Endodermal cell (in vitro differentiated cells): ENCODE measurements at places on chromosomes 12 and 14. TPM values are rescaled to one million over a fixed set of nuclear protein-coding genes. Genes with fewer than 3 reads are reported as not detected.
A peak's percentile ranks its signal among the peaks of the same experiment; 100 is the strongest.

Gene TAS2R43
- total RNA-seq, result 0.38 to 0.82 TPM (median 0.70 TPM) in 3 replicates

Gene RFLNA
- 1.2 to 3.2 TPM (median 2.0 TPM) in 3 replicates for total RNA-seq

DNA sequence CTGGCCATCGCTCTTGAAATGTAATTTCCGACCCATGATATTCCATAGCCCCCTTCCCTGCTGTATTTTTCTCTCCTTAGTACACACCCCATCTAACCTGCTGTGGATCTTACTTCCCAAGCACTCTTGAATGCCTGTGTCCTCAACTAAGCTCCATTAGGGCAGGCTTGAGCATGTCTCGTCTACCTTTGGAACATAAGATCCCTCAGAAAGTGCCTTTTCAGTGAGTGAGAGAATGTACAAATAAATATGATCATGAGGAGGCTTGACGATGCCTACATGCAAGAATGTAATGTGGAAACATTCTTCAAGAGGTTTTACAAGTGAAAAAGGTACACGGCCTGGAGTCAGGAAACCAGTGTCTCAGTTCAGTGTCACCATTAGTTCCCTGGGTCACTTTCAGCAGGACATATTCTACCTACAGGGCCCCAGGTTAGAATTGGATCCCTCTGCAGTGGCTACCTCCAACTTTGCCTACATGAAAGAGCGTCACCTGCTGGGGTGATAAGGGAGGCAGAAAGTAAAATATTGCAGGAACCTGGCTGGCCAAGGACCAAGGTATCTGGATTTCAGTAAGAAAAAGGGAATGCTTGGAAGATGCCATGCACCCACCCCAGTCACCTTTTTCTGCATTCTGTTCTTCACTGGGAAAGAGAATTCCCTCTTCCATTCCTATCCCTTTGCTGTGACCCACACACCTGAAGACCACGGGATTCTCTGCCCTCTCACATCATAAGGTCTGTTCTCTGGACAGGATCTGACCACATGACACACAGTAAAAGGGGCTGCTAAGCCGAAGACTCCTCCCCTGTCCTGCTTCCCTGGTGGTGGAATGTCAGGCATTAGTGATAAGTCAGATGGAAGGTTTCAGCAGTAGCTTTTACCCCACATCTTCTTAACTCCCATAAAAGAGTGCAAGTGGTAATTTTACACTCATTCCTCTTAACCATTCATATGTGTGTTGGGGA lies 24.6 kb upstream of the SERPINA1 start:
- no peak overlapping the region for H3K4me3 ChIP-seq
- no peaks in the 10 kb centered on the region for H3K36me3 ChIP-seq
- no peaks in the 10 kb centered on the region for H3K4me1 ChIP-seq
- H3K27ac ChIP-seq, result no peak overlapping the region

- H3K4me3 ChIP-seq, result no peak overlapping the region
- H3K27ac ChIP-seq, result no peak overlapping the region
- DNase-seq, result peak; percentile 60
- H3K36me3 ChIP-seq, result no peaks in the 10 kb centered on the region
- no peaks in the 10 kb centered on the region for H3K27me3 ChIP-seq
Observed at GRCh38 chr12:102562836-102563425, 82.6 kb upstream of the IGF1 start.

DNA sequence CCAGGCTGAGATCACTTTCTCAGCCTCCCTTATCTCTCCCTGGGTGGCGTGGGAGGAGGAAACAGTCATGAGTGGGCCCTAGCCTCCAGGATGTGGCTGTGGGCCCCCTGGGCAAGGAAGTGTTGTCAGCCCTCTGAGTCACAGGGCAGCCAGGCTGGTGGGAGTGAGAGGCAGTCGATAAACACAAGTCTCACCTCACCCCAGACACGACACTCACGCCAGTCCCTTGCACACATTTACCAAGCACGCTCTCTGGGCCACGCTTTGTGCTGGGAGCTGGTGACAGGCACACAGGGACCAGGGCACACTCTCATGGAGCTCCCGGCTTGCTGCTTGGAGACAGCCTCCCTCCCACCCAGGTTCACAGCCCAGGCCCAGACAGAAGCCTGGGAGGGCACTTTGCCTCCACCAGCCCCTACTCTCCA lies 1.9 kb upstream of the KRT79 start:
- H3K27ac ChIP-seq, result no peak overlapping the region
- H3K27me3 ChIP-seq, result no peaks in the 10 kb centered on the region
- H3K4me3 ChIP-seq, result no peak overlapping the region

DNA sequence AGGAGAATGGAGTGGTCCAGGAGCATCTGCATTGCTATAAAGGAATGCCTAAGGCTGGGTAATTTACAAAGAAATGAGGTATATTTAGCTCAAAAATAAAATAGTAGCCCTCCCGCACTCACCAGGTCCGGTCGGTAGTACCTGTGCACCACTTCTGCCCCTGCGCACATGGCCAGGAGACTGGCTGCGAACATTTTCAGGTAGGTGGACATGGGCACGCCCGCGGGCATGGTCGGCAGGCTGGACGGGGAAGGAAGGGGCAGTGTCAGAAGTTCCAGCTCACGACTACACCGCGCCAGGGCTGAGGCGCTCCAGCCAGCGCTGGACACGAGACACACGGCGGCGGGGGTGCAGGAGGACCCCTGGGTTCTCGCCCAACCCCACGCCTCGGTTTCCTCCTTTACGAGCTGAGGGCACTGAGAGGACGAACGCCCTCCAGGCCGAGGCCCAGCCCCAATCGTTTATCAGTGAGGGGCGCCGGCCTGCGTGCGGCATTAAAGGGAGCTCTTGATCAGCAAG lies 9.1 kb upstream of the TDG start:
- H3K4me3 ChIP-seq, result peak overlapping the region; percentile 92
- H3K4me1 ChIP-seq, result no peaks in the 10 kb centered on the region
- no peaks in the 10 kb centered on the region for H3K27me3 ChIP-seq
- peak overlapping the region; percentile 95 for H3K27ac ChIP-seq
- H3K36me3 ChIP-seq, result peaks cover 34% of the 10 kb centered on the region

DNA sequence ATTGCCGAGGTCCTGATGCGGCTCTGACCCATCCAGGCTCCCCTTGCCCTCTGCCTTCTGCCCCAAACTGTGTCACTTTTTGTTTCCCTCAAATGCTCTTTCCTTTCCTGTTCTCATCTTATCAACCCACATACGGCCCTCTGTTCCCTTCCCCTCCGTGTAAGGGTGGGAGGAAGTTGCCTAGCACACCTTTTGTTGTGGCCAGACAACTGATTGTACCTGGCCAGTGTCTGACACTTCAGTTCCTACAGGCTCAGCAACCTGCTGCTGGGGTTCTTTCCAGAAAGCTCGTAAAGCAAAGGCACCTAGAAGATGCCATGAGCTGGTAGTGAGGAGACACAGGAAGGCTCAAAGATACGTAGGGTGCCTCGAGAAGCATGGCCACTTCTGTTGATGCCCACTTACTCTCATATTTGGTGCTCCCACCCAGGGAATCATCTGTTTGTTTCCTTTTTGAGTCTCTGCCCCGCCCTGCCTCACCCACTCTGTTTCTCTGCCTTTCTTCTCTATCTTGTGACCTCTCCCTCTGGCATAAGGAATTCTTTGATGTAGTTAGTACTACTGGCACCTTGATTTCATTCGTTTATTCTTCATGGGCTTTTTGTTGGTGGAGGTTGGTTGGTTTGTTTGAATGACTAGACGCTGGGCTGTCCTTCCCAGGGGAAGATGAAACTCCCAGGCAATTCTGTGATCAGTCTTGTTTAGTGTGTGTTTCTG lies 152.4 kb upstream of the FKBP4 start:
- no peaks in the 10 kb centered on the region for H3K36me3 ChIP-seq
- H3K27ac ChIP-seq, result no peak overlapping the region
- DNase-seq, result no peak

- H3K4me3 ChIP-seq, result no peak overlapping the region
- H3K27ac ChIP-seq, result no peak overlapping the region
- no peaks in the 10 kb centered on the region for H3K27me3 ChIP-seq
- no peak for DNase-seq
Observed at GRCh38 chr14:29273513-29273912, 506.9 kb downstream of the FOXG1 start.

DNA sequence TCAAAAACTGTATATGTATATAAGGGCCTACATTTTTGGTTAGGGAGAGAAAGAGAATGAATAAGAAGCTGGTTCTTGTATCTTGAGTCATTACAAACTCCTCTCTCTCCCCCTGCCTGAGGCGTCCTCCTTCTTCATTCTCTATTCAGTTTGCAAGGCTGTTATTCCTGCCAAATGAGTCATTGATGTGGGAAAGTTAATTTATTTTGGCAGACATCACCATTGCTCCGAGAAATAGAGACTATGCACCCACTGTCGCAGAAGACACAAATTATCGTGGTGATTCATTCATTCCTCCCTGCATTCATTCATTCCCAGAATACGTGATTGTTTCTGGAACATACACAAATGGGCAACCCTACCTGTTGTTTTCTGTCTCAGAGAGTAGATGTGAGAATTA lies 112.5 kb upstream of the MED13L start:
- no peak overlapping the region for H3K4me3 ChIP-seq
- H3K4me1 ChIP-seq, result no peaks in the 10 kb centered on the region
- no peak for DNase-seq
- no peak overlapping the region for H3K27ac ChIP-seq
- no peaks in the 10 kb centered on the region for H3K36me3 ChIP-seq
- no peaks in the 10 kb centered on the region for H3K27me3 ChIP-seq

- no peaks in the 10 kb centered on the region for H3K36me3 ChIP-seq
- H3K27ac ChIP-seq, result no peak overlapping the region
- DNase-seq, result no peak
- H3K4me1 ChIP-seq, result no peaks in the 10 kb centered on the region
- H3K4me3 ChIP-seq, result no peak overlapping the region
- H3K27me3 ChIP-seq, result no peaks in the 10 kb centered on the region
Observed at GRCh38 chr12:33676866-33677265, 237.2 kb upstream of the SYT10 start.

- no peak for DNase-seq
- H3K36me3 ChIP-seq, result peaks cover 54% of the 10 kb centered on the region
- H3K27me3 ChIP-seq, result no peaks in the 10 kb centered on the region
- no peaks in the 10 kb centered on the region for H3K4me1 ChIP-seq
Observed at GRCh38 chr12:125114365-125115141, 49.3 kb downstream of the AACS start.

GRCh38 chr12:24649634-24650033 lies 299.3 kb downstream of the BCAT1 start:
- no peaks in the 10 kb centered on the region for H3K4me1 ChIP-seq
- no peaks in the 10 kb centered on the region for H3K36me3 ChIP-seq
- DNase-seq, result no peak
- no peaks in the 10 kb centered on the region for H3K27me3 ChIP-seq
